Dermis blood vessel endothelial cell (primary cell): ENCODE measurements at places on chromosomes 16 and 17. TPM values are rescaled to one million over a fixed set of nuclear protein-coding genes. Genes with fewer than 3 reads are reported as not detected.

Gene NFATC2IP
- 26.8 and 30.0 TPM in 2 replicates for total RNA-seq

Gene CRHR1
- not detected in 2 replicates for total RNA-seq

Gene LITAFD
- total RNA-seq = not detected in 2 replicates

Gene DPEP2
- 2.9 and 3.7 TPM in 2 replicates for total RNA-seq

Gene METTL9
- 200 and 265 TPM in 2 replicates for total RNA-seq

Gene ACE
- 155 and 366 TPM in 2 replicates for total RNA-seq

DNA sequence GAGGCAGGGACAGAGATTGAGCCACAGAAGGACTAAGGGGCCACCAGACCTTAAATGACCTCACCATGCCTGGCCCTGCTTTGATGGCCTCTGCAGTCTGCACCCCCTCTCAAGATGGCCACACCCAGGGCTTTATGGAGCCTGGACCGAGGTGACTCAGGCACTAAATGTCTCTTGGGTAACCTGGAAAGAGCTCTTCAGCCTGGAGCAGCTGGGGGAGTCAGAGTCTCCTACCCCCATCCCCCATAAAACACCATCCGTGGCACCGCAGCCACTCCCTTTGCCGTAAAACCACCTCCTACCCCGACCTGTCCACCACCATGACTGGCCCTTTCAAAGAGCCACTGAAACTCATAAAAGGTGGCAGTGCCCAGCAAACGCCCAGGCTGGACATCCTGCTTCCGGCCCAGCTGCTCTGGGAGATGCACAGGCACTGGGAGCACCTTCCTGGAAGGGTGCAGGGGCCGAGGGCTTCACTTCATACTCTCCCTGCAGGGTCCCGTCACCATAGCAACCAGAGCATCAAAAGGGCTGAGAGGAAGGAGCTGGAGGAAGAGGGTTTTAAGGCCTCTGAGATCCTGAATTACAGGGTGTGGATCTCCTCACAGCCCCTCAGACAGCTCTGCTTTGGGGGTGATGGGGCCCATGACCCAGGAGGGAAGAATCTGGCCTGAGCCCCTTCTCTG lies 22.3 kb downstream of the FOXN1 start:
- DNase-seq = no peak

- DNase-seq = no peak
Observed at GRCh38 chr16:57798953-57799599, 3.2 kb downstream of the KIFC3 start.

GRCh38 chr17:205148-205669 lies 23.8 kb upstream of the DOC2B start:
- no peak for DNase-seq

DNA sequence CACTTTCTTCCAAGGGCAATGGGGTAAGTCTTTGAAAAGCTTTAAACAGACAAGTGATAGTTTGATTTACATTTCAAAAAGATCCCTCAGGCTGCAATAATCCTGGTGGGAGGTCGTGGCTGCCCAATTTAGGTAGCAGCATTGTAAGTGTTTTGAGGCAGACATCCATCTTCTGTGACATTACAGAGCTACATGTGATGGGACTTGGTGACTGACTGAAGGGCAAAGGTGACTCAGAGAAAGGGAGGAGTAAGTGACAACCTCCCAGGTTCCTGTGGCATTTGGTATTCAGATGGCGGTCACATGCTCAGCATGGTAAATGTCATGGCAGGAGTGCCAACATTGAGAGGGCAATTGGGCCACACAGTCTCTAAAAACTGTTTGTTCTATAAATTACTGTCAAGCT lies 26.5 kb downstream of the STAT3 start:
- no peak for DNase-seq

DNA sequence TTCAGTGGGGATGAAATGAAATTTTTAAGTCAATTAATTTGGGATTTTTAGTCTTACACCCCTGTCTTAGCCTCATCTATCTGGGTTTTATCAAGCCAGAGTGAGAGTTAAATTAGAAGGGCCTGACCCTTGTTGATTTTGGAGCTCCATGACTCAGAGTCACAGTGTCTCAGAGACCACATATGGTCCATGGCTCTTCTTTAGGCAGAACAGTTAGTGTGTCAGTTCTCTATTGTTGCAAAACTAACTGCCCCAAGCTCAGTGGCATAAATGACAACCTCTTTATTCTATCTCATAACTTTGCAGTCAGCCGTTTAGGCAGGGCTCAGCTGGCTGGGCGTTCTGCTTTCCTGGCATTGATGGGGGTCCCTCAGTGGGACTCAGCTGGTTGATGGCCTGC lies 44.7 kb downstream of the IRF8 start:
- no peak for DNase-seq

DNA sequence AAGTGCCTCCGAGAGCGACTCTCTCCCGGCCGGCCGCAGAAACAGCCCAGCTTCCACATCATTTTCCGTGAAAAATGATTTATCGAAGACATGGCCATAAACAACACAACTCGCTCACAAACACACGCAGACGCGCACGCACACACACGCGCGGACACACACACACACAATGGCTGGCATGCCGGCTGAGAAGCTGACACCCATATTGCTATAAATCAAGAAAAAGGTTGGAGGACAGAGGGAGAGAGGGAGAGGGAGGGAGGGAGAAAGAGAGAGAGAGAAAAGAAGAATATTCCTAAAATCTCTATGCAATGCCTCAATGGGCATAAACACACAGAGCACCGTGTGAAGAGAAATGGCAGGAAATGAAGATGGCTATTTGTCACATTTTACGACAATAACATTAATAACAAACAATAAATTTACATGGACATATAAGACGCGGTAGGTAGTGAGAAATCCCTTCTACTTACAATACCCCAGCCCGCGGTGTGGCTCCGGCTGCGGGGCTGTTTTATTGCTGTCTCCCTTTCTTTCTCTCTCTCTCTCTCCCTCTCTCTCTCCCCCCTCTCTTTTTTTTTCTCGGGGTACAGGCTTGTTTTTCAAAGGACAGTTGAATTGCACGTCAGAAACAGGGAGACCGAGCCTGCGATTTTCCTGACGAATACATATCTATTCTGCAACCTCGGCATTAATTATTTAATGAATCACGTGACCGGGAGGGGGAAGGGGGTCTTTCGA lies 9.5 kb downstream of the HOXB4 start:
- peak; percentile 57 for DNase-seq

DNA sequence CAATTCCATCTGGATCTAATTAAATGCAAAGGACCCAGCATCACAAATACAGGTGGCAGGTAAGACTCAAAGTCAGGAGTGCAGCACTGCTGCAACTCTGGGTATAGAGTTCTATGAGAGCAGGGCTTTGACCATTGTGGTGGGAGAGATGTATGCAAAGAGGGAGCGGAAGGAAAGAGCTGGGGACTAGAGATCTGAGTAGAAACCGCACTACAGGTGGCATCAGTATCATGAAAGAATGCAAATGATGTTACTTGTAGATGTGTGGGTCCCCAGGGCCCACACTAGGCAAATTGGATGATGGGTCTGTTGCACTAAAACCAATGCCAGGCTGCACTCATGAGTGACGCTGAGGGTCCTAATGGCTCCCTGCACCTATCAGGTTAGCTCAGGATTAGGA lies 287.1 kb upstream of the ASIC2 start:
- no peak for DNase-seq

DNA sequence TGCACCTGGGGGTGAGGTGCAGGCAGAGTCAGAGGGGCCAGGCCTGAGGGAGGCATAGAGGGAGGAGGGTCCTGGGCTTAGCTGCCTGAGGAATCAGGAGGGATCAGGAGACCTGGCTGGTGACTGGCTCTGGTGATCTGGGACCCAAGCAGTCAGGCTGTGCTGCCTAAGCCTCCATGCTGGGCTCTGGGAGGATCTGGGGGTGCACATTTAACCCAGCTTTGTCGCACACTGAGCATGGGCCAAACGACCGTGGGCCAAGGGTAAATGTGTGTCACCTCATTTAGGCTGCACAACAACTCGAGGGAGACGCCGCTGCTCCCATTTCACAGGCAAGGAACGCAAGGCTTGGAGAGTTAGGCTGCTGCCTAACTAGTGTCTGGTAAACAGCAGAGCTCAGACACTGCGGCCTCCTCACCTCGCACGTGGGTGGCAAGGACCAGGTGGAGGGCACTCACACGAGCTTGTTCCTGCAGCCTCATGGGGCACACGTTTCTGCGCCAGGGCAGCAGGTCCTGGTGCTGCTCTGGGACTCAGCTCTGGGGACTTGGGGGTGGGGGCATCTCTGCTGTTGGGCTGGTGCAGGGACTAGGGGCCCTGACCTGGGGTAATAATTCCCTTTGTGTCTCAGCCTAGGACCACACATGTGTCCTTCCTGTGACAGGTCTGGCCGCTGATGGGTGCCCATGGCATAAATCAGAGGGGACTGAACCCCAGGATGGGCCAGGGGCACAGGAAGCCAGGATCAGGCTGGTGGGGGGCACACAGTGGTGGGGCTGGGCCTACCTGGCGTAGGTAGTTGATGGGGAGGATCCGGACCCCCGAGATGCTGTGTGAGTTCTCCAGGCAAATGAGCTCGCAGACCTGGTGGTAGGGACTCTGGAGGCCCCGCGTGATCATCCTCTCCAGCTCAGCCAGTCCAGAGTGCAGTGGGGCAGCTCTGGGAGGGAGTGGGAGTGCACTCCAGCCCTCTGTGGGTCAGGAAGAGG lies 18.7 kb downstream of the TMEM235 start:
- DNase-seq = no peak
